Muscle of arm (tissue), 14 donors: ENCODE measurements at places on chromosomes 2 and 18.

DNA sequence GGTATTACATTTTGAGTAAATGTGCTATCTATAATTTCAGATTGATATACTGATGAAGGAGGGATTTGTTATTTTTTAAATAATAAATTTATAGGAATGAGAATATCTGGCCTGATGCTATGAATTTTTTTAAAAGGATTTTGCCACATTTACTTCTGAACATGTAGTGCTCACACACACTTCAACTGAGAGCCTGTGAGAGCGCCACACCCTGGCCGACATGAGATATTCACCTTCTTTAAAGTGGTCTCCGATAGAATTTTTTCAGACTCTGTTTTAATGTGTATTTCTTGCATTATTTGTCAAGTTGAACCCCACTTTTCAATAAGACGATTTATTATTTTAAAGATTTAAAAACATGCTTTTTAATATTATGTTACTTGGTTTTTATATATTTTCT lies 813.3 kb downstream of the DCC start:
- no peak for DNase-seq

DNA sequence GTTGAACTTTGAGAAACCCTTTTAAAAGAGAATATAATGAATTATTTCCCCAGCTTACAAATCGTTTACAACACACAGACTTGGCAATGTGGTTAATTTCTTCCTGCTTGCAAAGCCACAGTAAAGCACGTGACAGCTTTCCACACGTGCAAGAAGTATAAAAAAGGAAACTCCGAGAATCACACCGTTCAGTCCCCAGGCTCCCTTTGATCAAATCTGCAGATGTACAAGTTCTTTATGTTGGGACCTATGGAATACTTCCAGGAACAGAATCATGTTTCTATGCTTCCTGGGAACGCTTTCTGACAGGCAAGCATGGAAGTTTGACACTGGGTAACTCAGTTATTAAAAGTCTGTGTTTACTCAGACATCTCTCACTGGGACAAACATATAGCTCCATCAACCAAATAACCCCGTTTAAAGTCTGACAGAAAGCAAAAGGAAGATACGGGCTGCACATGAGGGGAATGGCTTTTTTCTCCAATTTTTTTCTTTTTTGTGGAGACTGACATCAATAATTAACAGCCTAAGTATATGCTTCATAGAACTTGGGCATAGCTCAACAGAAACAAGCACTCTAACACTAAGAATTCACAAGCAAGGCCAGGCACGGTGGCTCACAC lies 134.8 kb downstream of the EIPR1 start:
- DNase-seq: peak; percentile 32

- DNase-seq: no peak
Measured at GRCh38 chr18:7896161-7896560, 329.0 kb downstream of the PTPRM start.

DNA sequence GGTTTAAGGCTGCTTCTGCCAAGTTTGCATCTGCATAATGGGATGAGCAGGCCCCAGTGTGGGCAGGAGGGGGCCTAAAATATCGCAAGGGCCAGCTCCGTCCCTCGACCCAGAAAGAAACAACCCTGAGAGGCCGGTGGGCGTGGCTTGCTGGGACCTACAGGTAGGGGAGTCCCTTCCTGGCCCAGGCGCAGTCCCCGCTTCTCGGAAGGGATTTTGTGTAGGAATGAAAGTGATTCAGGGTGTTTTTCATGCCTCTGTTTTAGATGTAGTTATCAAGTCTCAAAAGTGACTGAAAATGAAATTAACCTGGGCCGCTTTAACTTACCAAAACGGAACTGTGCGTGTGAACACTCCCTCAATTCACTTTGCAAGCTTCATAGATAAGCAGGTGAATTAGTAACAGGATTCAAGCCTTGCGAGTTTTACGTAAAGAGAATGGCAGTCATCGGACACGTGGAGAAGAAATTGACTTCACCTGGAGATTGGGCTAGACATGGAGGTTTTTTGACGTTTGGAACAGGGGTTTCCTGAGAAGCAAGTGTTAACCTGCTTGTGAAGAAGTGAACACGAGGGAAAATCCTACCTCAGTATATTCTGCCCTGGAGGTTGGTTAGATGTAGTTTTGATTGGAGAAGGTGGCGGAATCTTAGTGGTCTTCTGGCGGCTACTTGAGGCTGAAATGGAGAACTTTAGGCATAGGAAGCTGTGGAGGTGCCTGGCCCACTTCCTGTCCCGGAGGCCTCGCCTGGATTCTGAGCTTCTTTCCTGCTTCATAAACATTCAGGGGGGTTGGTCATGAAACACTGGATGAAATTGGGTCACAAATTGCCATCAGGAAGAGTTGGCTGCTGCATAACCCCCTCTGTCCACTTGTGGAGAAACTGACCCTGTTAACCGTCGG lies 1.7 kb downstream of the NCK2 start:
- no peak for DNase-seq

DNA sequence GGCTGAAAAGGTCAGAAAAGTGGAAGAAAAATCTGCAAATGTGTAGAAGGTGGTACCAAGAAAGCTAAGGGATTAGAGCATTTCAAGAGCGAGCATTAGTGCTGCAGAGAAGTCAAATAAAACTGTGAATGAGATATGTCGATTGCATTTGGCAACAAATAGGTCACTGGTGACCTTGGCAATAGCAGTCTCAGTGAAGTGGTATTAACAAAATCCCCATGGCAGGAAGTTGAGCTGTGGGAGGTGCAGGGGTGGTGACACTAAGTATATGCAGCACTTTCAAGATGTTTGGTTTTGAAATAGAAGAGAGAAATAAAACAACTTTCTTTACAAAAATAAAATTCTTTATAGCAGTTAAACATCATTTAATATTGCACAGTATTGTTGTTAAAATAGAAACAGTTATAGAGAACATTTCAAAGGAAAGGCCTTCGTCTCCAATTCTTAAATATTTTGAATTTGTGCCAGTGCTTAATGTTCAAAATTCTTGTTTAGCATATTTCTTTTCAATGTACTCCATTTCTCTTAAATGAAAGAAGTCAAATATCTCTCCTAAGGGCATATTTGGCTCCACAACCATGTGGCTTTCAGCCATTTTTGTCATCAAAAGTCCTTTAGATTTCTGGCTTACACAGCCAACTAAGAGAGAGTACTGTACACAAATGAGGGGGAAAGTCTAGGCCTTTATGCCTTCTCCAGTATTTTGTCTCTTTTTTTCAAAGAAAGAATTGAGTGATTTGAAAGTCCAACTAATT lies 443.0 kb upstream of the MMADHC start:
- DNase-seq: peak; percentile 72

GRCh38 chr2:45981384-45981930 lies 315.8 kb upstream of the EPAS1 start:
- DNase-seq: no peak

DNA sequence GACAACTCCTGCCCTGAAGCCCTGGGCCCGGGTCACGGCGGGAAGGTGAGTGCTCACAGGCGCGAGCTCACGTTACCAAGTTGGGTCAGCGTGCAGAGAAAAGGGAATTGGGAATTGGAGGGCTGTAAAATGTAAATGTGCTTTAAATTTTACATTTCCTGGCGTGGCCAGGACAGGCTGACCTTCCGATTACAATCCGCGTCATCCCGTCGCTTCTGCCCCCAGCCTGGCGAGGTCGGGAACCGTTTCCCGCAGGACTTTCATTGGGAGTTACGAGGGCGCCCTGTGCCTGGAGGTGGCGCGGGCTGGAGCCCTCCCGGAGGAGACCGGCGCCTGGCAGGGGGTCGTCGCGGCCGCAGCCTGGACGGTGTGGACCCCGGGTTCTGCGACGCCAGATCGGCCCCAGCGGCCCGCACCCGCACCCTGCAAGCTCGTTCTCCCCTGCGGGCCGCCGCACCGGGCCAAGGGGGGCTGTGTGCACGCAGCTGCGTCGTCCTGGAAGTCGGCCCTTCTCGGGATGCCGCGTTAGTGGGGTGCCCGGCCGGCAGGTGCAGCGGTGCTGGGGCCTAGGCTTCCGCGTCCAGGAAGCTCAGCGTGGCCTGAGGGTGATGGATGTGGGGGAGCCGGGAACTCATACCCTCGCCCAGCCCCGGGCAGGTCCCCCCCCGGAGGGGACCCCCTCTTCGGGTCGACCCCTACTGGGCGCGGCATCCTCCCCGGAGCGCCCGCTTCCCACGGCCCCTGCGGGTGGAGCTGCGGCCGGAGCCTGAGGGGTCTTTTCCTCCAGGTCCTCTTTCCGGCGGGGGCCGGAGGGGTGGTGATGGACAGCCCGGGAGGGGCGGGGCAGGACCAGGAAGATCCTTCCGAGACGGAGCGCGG lies 63.9 kb downstream of the LRRFIP1 start:
- no peak for DNase-seq

- no peak for DNase-seq
Measured at GRCh38 chr18:55380589-55380988, 207.4 kb downstream of the TCF4 start.

- no peak for DNase-seq
Measured at GRCh38 chr18:29169599-29169998, 992.7 kb upstream of the CDH2 start.

GRCh38 chr2:210456571-210456970 lies 20.0 kb downstream of the LANCL1 start:
- no peak for DNase-seq
